ENCODE measurements at places on chromosomes 1 and 21.
A peak's percentile ranks its signal among the peaks of the same experiment; 100 is the strongest.

- no peak for DNase-seq
These were observed 75.0 kb downstream of the SPATA46 start for GRCh38 chr1:162301696-162302095.

DNA sequence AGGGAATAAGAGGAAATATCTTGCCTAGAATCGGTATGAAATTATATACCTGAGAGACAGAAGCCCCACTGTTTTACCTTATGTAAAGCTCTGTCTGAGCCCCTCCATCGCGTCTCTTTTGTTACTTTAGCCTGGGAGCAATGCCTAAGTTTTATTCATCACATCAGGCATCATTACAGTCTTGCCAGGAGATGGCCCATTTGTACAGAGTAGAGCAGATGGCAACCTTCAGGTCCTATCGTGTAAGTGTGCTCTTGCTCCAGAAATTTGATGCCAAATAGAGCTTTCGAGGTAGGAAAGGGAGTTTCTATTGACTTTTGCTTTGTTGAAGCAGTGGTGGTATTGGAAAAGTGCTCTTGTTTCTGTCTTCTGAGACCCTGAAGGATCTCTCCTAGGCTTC is 24.9 kb downstream of the CFAP126 start:
- no peak for DNase-seq

- no peak for DNase-seq
These were observed 12.3 kb downstream of the COLGALT2 start for GRCh38 chr1:184025242-184025675.

- DNase-seq: no peak
These were observed 20.7 kb upstream of the HAO2 start for GRCh38 chr1:119347858-119348257.

- DNase-seq: no peak
These were observed 124.2 kb downstream of the GALNT2 start for GRCh38 chr1:230191079-230191804.

DNA sequence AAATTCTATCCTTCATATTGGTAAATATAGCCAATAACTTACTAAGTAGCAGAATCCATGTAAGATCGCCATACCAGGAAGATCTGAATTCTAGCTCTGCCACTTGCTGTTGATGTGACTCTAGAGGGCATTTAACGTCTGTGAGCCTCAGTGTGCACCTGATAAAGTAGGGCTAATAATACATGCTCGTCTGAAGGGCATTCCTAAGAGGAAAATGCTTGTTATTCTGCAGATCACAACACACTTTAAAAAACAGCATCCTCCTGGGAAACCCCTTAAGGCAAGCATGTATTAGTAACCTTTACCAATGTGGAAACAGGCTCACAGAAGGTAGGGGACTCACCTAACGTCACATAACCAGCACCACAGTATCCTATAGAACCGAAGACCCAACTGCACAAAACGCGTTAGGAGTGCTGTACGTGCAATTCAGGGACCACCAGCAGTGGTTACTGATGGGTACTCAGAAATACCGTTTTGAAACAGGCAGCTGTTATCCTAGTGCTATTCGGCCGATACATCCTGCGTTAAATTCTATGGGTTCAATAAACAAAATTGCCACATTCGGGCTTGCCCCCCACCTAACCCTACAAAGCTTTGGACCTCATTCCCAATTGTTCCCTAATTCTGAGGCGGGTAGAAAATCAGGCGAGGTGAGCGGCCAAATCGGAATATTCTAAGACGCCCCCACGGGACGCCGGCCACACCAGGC is 758 bp downstream of the DEPDC1 start:
- peak; percentile 40 for DNase-seq

Measured in RPMI8226 (cell line).